ENCODE measurements at places on chromosomes 3 and 15. TPM values are rescaled to one million over a fixed set of nuclear protein-coding genes. Genes with fewer than 3 reads are reported as not detected.
A peak's percentile ranks its signal among the peaks of the same experiment; 100 is the strongest.

DCLK3 gene
- total RNA-seq: not detected

TPM1 gene
- 10.8 TPM for total RNA-seq

CKMT1A gene
- total RNA-seq: 0.41 TPM

GRCh38 chr3:64954995-64955636, 267.3 kb upstream of the ADAMTS9 start:
- DNase-seq: no peak

DNA sequence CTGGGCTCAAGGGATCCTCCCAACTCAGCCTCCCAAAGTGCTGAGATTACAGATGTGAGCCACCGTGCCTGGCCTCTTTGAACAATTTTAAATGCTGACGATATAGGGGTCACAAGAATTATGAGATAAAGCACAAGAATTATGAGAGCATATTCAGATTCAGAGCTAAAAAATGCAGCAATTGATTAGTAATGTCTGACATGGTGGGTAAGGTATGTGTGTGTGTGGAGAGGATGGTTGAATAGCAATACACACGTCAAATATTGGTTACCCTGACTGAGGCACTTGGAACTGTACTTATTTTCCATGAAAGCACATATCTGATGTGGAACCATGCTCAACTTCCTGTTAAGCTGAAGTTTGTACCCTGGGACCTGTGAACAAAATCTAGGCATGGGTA, 115.6 kb downstream of the EOMES start:
- no peak for DNase-seq

DNA sequence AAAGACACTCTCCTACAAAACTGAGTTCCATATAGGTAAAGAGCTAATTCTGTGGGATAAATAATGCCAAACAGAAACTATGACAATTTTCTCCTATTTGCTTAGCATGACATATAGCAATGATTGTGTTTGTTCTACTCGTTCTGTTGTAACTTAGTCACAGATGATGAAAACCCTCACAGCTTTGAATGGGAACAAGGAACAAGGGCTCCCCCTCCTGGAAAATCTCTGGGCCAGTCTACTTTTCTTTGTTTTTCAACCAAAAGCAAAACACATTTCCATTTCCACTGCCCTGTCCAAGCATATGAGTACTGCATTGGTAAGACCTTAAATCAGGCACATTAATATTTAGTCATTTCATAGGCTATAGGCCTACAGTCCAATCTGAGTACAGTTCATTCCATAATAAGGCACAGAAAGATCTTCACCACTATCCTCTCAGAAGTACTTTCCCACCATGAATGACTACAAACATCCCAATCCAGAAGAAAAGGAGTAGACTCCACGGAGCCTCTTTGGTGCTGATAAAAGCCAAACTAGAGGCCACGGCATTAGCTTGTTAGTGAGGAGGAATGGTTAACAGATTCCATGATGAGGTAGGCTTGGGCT, 67.1 kb downstream of the ATP8B4 start:
- DNase-seq: peak; percentile 33

DNA sequence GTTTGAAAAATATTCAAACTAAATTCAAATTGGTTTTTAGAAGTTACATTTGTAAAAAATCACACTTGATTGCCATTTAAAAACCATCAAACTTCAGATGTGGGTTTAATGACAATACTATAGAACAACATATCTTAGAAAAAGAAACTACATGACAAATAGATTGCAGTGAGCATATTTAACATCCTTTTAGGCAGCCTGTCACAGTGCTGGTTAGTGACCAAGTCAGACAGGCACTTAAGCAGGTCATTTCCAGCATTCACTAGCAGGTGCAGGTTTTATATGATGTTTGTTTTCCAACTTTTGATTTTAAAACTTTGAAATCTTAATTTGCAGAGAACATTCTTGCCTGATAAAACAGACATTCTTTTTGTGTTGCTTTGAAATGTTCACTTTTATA, 115.7 kb downstream of the MBNL1 start:
- DNase-seq: no peak

DNA sequence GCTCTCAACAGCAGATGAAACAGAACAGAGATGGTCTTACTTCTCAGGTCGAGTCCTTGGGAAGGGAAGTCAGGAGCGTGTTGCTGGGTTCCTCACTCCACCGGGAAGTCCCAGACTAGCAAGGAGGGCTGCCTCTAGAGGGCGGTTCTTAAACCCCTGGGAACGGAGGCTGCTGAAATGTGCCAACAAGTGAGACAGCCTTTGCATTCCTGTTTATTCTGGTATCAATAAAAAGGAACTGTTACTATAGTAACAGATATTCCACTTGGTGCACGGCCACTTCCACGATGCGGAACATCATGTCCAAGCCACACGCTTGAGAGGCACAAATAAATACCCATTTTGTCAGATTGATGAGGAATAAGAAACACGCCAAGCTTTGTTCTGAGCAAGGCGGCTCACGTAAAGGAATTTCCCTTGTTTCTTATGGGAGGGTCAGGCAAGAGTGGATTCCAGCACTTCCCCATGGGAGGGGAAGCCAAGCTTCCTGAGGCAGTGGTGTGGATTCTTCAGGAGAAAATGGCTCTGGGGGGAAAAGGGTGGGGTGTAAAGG, at the start of gene FAM107A:
Gene FAM107A, minus strand, starts transcription at position 123 of the 553 bp plus-strand sequence. CDS start 7,531 bp downstream, outside the sequence.
- no peak for DNase-seq
